Sciatic nerve (tissue), 2 donors: ENCODE measurements at places on chromosomes 6 and 20. TPM values are rescaled to one million over a fixed set of nuclear protein-coding genes. Genes with fewer than 3 reads are reported as not detected.

B3GALT4 gene
- 14.8 TPM for total RNA-seq

- peak; percentile 77 for DNase-seq
These were observed 46.5 kb downstream of the ADTRP start for GRCh38 chr6:11732036-11732631.

JPH2 gene
- 1.5 TPM for total RNA-seq

DNA sequence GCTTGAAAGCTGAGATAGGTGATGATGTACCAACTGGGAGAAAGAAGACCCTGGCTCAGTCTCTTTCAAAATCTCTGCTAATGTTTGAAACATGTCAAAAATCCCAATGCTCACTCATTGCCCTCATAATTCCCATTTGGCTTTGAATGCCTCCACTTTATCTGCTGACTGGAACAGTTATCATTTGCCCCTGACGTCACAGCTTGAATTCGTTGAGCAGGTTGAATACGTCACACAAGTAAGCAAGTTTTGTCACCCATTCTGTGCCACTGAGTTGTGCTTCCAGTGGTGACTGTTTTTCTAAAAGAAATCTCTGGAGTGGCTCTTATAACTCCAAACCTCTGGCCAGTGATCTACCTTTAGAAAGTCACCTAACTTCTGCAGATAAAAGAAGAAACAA, 991.4 kb downstream of the EYS start:
- DNase-seq, result no peak

GRCh38 chr6:162173466-162173865, 554.1 kb downstream of the PRKN start:
- no peak for DNase-seq

GRCh38 chr6:35900448-35900847, 20.4 kb downstream of the SRPK1 start:
- no peak for DNase-seq

DNA sequence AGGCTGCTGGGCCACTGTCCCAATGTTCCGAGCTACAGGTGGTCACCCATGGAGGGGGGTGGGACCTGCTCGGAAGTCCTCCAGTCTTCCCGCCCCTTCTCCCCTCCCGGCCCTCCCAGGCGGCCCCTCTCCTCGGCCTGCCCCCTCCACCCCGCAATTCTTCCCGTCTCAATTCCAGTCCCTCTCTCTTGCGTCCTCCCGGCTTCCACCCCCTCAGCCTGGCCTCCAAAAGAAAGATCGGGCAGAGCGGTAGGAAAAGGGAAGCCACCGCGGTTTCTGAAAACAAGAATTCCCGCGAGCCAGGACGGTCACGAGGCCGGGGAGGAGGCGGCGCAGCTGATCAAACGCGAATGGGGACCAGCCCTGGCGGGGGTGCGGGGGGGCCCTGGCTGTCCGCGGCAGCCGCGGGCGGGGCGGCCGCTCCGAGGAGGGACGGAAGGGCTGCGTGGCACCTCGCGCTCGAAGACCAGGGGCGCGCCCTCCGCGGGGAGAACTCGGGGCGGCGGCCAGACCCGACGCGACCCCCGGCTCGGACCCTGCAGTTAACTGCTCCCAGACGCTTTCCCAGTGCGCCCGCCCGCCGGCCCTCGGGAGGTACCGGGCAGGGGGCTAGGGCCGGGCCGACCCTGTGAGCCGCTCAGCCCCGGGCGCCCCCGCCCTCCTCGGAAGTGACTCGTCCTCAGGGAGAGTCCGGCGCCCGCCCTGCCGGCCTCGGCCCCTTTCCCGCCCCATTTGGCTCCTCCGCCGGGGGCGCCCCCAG, 1.0 kb downstream of the PXDC1 start:
- peak; percentile 95 for DNase-seq

DNA sequence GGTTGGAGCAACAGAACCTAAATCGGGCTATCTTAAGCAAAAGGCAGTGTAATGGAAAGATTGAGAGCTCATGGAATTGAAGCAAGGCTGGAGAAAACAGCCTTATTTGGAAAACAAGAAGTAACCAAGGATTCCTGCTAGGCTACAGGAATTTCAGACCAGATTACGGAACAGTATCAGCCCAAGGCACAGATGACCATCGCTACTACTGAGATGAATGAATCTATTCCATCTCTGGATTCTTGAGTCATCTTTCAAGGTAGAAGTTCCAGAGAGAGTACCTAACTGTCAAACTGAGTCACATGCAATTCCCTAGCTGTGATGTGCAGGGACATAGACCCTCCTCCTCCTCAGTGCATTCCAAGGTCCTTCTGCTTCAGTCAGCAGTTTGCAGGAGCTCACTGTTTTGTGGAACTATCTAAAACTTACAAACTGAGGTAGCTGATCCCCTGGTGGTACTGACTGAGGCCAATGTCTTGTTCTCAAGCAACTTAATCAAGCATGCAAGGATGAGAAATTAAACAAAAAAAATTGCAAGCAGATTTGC, 62.0 kb upstream of the SMLR1 start:
- no peak for DNase-seq

DNA sequence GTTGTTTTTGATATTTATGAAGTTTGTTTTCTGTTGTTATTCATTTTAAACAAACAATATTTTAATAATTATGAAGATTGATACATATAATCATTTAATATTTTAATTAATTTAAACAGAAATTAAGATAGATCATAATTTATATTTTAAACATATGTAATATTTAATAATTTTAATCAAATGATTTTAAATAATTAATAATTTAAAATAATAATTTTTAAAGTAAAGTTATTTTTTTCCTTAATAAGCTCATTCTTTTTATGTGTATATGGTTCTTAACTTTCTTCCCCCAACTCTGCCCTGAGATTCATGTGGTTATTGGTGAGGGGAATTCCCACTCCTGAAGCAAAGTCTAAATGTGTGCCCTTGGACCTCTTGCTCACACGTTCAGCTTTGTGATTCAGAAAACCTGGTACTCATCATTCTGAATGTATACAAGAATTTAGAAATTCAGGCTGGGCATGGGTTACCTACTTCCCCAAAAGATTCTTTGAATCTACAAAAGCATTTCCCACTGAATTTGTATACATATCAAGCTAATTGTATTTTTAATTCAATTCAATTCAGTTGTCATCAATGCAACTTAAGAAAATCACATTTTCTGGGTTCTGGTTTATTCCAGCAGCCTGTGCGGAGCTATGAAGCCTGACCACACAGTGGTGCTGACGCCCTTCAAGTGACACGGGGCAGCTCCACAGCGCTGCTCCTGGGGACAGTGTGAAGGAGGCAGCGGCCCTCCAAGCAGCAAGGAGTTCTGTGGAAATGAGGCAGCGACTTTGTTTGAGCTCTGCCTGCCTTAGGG, 168.9 kb upstream of the UST start:
- DNase-seq, result peak; percentile 86

- DNase-seq, result no peak
These were observed 710.1 kb upstream of the NRSN1 start for GRCh38 chr6:23415819-23416427.

CAGE1 gene
- not detected for total RNA-seq

GRCh38 chr6:90266905-90267621, 29.6 kb downstream of the BACH2 start:
- DNase-seq, result no peak

GRCh38 chr6:54361734-54362133, 53.5 kb downstream of the TINAG start:
- no peak for DNase-seq

DNA sequence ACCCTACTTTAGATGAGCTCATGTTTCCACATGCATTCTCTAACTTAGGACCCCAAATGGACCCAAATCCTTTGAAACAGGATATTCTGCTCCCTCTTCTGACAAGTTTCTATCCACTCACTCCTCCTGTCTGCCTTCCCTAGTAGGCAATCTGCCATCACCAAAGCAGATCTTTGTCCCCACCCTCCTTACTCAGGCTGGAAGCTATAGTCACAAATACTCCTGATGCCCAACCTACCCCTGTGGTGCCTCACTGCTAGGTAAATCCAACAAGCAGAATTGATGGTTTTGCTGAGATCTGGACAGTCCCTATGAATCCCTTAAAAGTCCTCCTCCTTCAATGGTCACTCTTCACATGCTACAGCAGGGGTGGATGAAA, 21.7 kb downstream of the ELOVL5 start:
- DNase-seq, result no peak

GRCh38 chr6:64330694-64331307, 695.2 kb downstream of the PHF3 start:
- peak; percentile 81 for DNase-seq

- DNase-seq, result no peak
These were observed 7.7 kb downstream of the PHIP start for GRCh38 chr6:79070206-79070825.

DNA sequence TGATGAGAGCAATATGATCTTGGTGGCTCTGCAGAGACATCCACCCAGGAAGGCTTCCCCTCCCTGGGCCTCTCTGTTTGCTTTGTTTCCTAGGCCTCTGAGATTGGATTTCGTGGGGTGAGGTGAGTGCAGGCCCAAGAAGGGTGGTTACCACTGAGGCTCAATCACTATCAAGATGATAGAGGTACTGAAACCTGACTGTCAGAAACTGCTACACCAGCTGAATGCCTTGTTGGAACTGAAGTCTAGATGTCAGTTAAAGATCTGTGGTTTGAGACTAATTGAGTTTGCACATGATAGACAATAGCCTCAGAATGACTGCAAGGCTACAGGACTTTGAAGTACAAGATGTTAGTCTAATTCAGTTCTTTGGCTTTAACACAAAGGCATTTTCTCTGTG, 15.2 kb downstream of the VNN1 start:
- DNase-seq, result no peak

SAMD10 gene
- 2.9 TPM for total RNA-seq

DNA sequence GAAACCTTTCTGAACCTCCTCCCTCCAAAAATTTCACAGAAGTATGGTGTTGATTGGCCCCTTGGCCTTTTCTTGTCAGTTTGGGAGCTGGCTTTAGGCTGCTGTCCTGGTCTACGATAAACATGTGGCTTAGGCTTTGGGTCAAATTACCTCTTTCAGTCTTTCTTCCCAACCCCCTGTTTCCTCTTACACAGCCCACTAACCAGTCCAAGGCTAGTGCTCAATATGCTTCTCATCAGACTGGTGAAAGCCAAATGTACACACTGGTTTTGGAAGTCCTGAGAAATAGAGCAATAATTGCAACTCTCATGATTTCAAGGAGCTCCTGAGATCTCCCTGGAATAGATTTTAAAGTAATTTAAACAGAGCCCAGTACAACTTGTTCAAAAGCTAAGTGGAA, 933.7 kb upstream of the GJE1 start:
- no peak for DNase-seq

DNA sequence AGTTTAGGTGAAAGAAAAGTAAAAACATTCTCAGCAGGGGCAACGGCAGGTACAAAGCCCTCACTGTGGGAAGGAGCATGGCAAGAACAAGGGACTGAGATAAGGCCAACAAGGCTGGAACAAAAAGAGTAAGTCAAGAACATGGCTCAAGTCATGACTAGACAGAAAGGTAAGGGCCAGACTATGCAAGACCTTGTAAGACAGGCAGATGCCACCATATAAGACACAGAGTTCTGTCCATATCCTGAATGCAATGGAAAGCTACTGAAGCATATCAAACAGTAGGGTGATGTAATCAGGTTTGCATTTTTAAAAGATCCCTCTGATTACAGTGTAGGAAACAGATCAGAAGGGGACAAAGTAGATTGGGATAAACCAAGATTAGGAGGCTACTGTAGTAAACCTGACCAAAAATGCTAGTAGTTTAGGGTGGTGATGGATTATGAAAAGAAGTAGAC, 5.5 kb downstream of the REV3L start:
- no peak for DNase-seq

DNA sequence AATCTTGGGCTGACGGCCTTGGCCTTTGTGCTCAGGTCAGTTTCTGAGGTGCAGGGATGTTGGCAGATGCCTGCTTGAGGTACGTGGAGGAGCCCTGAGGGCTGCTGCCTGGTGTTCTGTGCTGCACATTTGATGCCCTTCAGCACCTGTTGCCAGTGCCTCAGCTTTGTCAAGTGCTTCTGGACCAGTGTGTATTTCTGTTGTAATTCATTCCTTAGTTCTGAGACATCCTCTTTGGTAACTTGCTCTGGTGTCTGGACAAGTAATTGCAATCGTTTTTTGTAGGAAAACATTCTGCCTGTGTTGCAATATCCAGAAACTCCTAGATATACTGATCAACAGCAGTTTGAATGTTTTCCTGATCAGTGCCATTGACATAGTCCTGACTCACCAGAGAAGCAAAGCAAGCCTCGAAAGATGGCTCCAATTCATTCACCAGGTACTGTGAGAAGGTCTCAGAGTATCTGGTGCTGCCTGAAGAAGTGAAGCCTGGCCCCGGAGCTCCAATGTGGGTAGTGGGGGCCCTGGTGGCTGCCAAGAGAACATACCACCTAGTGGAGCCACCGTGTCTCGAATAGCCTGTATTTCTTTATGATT, 26.7 kb downstream of the ZNF337 start:
- DNase-seq, result no peak

DNA sequence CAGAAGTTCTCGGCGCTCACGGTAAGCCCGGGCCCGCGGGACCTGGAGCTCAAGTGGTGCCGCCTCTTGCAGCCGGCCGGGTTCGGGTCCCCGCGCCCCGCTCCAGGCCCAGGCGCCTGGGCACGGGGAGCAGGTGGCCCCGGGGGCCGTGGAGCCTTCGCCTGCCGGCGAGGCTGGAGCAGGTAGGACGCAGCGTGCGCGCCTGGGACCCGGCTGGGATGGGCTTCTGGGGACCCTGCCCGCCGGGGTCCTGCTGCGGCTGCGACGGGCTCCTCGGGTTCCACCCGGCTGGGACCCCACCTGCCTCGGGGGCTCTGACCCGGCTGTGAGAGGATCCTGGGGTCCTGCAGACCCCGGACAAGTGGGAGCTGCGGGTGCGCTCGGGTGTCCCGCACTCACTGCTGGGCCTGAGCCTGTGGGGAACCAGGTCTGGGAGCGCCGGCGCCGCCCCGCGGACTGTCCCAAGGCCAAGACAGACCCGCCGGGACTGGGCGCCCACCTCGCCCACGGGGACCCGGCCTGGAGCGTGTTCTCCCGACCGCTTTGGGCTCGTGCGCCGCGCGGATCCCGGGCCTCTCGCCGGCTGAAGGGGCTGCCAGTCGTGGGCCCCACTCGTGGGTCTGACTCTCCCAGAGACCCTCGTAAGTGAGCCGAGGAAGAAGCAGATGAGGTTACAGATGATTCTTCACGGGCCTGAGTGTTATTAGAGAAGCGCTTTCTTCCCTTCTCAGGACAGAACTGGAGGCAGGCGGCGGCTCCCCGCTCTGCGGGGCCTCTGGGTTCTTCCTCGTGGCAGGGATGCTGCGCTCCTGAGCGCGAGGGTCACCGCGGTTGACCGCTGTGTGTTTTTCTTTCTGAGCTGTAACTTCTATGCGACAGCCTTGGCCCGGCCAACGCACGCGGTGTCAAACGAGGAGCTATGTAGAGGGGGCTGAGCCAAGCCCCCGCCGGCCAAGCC, 729 bp downstream of the SMOC2 start:
- no peak for DNase-seq

CCN5 gene
- 147 TPM for total RNA-seq

GRCh38 chr6:136113736-136114173, 136.4 kb downstream of the MTFR2 start:
- DNase-seq, result no peak

DNA sequence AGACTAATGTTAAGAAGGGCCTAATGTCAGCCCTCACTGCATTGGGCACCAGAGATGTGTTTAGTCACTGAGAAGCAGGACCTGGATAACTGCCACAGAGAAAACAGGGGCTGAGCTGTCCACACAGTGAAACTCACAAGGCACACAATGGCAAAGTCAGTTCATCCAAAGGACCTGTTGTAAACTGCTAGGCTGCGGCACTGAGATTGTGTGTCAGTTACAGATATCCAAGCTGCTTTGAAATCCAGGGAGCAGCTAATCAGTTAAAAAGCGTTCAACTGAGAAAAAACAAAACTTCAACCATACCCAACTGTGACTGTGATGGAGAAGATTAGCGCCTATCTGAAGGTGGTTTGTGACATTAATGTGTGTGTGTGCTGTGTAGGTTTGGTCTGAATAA, 27.8 kb upstream of the TMEM14A start:
- DNase-seq, result no peak
